ENCODE measurements at places on chromosomes 1 and 21.

- no peak for DNase-seq
Observed at GRCh38 chr1:51442616-51443015, 76.5 kb downstream of the EPS15 start.

DNA sequence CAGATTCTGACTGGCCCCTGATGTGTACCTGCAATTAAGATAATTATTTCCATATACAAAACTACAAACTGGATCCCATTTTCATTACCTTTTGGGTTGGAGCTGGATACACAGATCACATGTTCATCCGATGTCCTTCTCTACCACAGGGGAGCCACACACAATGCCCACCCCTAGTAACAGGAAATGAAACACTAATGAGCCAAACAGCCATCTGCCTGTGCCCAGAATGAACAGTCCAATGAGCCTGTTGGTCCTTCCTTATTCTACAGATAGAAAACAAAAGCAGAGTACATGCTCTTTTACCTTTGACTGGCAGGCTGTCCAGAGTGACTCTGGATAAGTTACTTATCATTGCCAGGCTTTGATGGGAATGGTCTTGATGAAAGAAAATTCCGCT lies 68.6 kb downstream of the SIPA1L2 start:
- DNase-seq: no peak

DNA sequence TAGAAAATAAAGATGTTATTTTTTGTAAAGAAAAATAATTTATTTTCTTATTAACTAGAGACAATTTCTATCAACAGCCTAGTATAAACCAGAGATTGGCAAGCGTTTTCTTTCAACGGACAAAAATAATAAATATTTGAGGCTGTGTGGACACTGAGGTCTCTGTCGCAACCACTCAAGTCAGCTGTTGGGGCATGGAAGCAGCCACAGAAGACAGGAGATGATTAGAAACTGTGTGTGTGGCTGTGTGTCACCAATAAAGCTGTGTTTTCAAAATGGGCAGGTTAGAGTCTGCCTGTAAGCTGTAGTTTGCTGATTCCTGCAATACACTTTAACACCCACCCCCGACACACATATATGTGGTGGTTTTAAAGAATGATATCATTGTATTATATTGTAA lies 200.6 kb upstream of the HMCN1 start:
- no peak for DNase-seq

DNA sequence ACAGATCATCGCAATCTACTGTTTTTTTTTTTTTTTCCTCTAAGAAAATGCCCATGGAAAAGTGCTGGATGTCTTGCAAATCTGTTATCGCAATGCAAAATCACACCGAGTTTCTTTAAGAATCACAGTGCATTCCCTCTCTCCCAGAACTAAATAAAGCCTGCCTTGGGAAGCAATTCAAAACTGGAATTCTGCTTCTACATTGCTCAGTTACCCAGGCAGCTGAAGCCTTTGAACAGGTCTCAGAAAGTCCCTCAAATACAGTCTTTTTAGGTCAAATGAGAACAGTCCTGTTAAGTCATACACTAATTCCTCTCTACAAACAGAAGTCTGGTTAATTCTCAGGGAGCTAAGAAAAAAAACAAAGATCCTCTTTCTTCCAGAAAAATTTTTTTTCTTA lies 46.3 kb downstream of the SLC30A10 start:
- DNase-seq: no peak

DNA sequence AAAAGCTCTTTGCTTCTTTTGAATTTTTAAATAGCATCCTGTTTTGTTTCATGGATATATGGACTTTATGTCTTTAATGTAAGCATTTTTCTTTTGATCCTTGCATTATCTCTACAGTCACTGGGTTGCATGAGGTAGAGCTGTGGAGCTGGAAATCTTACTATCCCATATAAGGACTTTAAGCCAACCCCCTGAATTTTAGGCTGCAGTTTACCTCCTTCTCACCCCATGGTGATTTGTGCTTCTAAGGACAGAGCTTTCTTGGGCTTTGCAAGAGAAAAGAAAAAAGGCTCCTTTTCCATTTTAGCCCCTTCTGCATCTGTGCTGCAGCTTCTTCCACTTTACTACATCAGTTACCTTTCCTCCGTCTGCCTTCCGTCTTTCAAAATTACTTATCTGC lies 373.8 kb downstream of the HHAT start:
- DNase-seq: no peak

DNA sequence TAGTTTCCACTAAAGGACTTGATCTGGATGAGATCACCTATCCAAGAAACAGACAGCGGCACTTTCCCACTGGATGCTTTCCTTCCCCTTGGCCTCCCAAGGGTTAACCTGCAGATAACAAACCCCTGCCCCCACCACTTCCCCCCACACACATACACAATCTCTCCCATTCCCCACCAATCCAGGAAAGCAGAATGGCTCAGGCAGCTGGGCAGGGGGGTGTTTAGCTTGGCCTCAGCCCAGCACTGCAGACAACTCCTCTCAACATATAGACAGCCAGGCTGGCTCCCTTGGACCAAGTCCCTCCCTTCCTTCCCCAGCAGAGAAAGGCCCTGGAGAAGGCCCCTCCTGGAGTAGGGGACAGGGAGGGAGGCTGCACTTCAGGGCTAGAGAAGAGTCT lies 24.6 kb downstream of the PLEKHA6 start:
- DNase-seq: no peak

DNA sequence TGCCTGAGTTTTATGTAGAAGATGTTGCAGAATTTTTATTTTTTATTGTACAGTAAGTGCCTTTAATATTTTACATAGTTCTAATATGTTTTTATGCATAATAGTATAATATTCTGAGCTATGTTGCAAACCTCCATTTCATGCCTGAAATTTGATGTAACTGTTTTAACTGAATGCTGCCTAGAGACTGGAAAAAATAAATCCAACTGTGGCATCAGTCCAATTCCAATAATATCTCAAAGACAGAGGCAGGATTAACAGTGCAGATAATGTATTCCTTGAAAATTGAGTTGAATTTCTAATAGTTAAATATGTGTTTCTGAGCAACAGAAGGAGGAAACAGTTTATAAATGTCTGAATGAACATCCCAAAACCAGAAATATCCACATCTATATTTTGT lies 61.1 kb upstream of the KIF1B start:
- no peak for DNase-seq

- DNase-seq: no peak
Observed at GRCh38 chr1:226125097-226125630, 61.4 kb downstream of the ACBD3 start.

GRCh38 chr1:52533713-52534112 lies 19.2 kb downstream of the TUT4 start:
- DNase-seq: no peak

DNA sequence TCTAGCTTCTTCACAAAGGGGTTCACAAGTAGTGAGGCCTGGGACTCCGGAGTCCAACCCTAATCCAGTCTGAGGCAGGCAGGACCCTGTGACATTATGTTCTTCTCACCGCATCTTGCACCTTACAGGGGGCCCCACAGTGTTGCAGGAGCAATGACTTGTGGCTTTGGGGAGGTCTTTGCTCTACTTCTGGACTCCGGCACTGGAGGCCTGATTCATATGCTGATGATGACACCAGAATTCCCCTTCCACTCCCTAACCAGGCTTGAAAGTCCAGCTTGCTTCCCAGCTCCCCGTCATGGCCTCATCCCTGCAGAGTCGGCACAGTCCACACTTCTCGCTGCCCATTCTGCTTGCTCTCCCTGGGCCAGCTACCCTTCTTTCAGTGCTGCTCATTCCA lies 96.3 kb upstream of the SLC44A3 start:
- DNase-seq: no peak

DNA sequence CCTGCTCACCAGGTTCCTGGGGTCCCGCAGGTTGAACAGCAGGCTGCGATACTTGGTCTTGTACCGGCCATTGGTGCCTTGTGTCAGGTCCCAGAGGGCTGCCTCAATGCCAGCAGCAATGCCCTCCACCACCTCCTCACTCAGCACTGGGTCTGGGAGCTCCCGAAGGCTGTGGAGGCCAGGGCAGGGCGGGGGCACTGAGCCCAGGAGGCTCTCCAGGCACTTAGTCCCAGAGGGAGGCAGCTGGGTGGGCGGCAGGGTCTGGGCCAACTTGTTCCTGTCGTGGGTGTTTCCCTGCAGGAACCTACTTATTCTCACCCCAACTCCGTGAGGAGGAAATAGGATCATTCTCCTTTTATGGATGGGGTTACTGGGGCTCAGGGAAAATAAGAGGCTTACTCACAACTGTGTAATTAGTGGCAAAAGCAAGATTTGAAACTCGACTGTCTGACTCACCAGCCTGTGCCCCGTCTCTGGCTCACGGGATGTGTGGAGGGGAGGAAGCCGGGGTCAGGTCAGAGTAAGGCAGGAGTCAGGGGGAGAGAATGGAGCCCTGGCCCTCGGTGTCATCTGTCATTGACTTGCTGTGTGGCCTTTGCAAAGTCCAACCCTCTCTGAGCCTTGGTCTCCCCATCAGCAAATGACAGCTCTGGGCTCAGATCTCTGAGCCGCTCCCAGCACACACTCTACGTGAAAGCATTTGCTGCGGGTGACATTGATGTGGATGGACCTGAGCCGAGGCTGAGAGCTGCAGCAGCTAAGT lies 17.2 kb downstream of the SPOCD1 start:
- no peak for DNase-seq

- no peak for DNase-seq
Observed at GRCh38 chr1:48495911-48496310, 23.9 kb upstream of the SPATA6 start.

- no peak for DNase-seq
Observed at GRCh38 chr1:247295274-247295684, 36.4 kb downstream of the ZNF496 start.

GRCh38 chr1:11279152-11279551 lies 6.2 kb downstream of the UBIAD1 start:
- no peak for DNase-seq

- DNase-seq: no peak
Observed at GRCh38 chr1:154490317-154490716, 11.7 kb upstream of the TDRD10 start.

- DNase-seq: no peak
Observed at GRCh38 chr1:104648269-104648691, 898.6 kb downstream of the AMY1C start.

- DNase-seq: no peak
Observed at GRCh38 chr21:26560612-26561011, 12.5 kb downstream of the CYYR1 start.

DNA sequence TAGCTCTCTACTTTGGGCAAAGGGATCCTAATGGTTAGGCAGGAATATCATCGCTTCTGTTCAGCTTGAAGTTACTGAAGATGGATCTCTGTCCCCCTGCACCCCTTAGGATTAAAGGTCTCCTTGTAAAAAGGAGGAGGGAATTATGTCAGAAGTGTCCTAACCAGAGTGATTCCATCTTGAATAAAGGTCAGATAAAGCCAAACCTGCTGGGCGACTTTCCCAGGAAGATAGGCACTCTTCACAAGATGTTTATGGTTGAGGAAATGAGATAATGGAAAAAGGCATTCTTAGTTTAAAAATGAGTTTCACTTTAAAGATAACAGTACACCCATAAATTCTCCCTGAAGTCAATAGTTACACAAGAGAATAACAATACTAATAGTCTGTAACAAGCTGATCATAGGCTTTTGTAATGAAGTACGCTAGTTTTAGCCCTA lies 1.7 kb upstream of the NENF start:
- DNase-seq: no peak

- no peak for DNase-seq
Observed at GRCh38 chr1:165592945-165593823, 37.9 kb upstream of the MGST3 start.

- DNase-seq: no peak
Observed at GRCh38 chr1:98733782-98734112, 72.2 kb downstream of the SNX7 start.

Measured in cortex of kidney (tissue), 1 donor.